ENCODE measurements at places on chromosomes 2 and 18. TPM values are rescaled to one million over a fixed set of nuclear protein-coding genes. Genes with fewer than 3 reads are reported as not detected.

- no peaks in the 10 kb centered on the region for H3K27me3 ChIP-seq
- no peak for DNase-seq
- H3K36me3 ChIP-seq = no peaks in the 10 kb centered on the region
- no peaks in the 10 kb centered on the region for H3K4me1 ChIP-seq
- H3K4me3 ChIP-seq = no peak overlapping the region
These were observed 156.8 kb downstream of the L3MBTL4 start for GRCh38 chr18:6257950-6258349.

GBX2 gene
- total RNA-seq = not detected

- H3K27ac ChIP-seq = no peak overlapping the region
- no peaks in the 10 kb centered on the region for H3K4me1 ChIP-seq
- no peak overlapping the region for H3K4me3 ChIP-seq
- no peaks in the 10 kb centered on the region for H3K36me3 ChIP-seq
- no peaks in the 10 kb centered on the region for H3K27me3 ChIP-seq
These were observed 69.5 kb upstream of the TGIF1 start for GRCh38 chr18:3380384-3380961.

FOXI3 gene
- total RNA-seq = not detected

- H3K27ac ChIP-seq = no peak overlapping the region
- no peaks in the 10 kb centered on the region for H3K27me3 ChIP-seq
- no peaks in the 10 kb centered on the region for H3K36me3 ChIP-seq
- H3K4me1 ChIP-seq = no peaks in the 10 kb centered on the region
- DNase-seq = no peak
- no peak overlapping the region for H3K4me3 ChIP-seq
These were observed 41.7 kb downstream of the TEX44 start for GRCh38 chr2:231634412-231634811.

Data from psoas muscle (tissue), 8 donors.